Peyer's patch (tissue), 4 donors: ENCODE measurements at places on chromosomes 16 and 17.

- peaks cover 4% of the 10 kb centered on the region for H3K4me1 ChIP-seq
- no peaks in the 10 kb centered on the region for H3K36me3 ChIP-seq
- no peak overlapping the region for H3K27ac ChIP-seq
- no peak for DNase-seq
- H3K4me3 ChIP-seq: no peak overlapping the region
These were observed 6.3 kb downstream of the CDIP1 start for GRCh38 chr16:4532238-4532637.

DNA sequence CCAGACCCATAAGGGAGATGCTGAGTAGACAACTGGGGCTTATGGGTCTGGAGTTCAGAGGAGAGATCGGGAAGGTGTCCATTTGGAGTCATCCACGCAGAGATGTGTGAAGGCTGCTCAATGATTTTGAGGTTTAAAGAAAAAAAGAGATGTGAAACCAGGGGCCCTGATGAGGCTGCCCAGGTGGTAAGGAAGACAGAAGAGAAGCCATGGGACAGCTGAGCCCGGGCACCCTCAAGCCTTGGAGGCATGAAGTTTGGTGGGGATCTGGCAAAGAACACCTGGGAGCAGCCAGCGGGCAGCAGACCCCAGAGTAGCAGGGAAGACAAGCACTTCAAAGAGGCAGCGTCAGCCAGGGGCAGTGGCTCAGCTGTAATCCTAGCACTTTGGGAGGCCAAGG, 20.8 kb upstream of the MYO15B start:
- H3K4me3 ChIP-seq: no peak overlapping the region
- no peaks in the 10 kb centered on the region for H3K36me3 ChIP-seq
- no peak overlapping the region for H3K27ac ChIP-seq
- peak; percentile 52 for DNase-seq

DNA sequence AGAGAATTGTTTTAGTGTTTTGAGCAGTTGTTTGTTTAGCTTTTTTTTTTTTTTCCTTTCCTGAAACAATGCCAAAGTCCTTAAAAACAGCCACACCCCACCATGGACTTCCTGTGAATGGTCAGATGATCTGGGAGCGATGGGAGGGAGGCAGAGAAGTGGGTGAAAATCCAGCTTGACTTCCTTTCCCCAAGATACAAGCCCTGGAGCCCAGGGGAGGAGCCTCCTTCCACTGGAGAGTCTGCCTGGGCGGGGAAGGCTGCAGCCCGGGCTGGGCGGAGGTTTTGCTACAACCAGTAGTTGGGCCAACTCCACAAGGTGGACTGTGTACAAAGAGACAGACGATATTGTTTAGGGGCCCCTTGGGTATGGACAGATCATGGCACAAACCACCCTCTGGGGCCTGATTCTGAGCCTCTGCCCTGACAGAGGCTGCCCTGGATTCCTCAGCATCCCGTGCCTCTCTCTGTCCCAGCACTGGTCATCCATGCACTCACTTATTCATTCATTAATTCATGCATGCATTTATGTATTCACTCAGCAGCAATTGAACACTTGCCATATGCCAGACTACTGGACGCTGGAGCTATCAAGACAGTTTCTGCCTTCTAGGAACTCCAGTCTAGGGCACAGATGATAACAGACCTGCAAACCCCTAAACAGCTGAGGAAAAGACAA, 29.8 kb downstream of the WSB1 start:
- no peaks in the 10 kb centered on the region for H3K27me3 ChIP-seq
- peak; percentile 84 for DNase-seq
- no peak overlapping the region for H3K4me3 ChIP-seq
- H3K36me3 ChIP-seq: no peaks in the 10 kb centered on the region

GRCh38 chr16:27066668-27067537, at the start of gene C16orf82:
Gene C16orf82, plus strand, starts transcription at chr16:27066927.
- DNase-seq: no peak
- no peak within 1 kb of the TSS for H3K27ac ChIP-seq
- H3K36me3 ChIP-seq: no peaks in the 10 kb centered on the region
- no peak within 1 kb of the TSS for H3K4me3 ChIP-seq

GRCh38 chr17:6348891-6349290, 86.0 kb downstream of the AIPL1 start:
- no peak overlapping the region for H3K27ac ChIP-seq
- no peak for DNase-seq
- H3K4me3 ChIP-seq: no peak overlapping the region
- no peaks in the 10 kb centered on the region for H3K27me3 ChIP-seq

DNA sequence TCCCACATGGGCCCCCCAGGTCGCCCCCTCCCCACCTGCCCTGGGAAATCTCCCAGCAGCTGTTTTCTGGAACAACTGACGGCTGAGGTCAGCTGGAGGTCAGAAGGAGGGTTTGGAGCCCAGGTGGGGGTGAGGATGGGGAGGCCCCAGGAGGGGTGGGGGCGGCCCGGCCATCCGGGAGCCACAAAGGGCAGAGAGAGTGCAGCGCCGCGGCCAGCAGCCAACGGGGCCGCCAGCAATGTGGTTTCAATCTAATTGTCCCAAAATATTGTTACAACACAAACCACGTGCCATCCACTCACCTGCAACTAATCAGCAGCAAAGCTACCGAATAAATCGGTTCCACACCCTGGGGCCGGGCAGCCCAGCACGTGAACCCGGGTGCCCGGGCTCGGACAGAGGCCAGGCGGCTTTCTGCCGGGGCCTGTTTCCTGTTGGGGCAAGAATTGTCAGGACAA, 28.3 kb upstream of the SLC38A10 start:
- no peak for DNase-seq
- no peak overlapping the region for H3K4me3 ChIP-seq
- H3K27me3 ChIP-seq: no peaks in the 10 kb centered on the region
- H3K27ac ChIP-seq: no peak overlapping the region
- H3K4me1 ChIP-seq: no peaks in the 10 kb centered on the region

DNA sequence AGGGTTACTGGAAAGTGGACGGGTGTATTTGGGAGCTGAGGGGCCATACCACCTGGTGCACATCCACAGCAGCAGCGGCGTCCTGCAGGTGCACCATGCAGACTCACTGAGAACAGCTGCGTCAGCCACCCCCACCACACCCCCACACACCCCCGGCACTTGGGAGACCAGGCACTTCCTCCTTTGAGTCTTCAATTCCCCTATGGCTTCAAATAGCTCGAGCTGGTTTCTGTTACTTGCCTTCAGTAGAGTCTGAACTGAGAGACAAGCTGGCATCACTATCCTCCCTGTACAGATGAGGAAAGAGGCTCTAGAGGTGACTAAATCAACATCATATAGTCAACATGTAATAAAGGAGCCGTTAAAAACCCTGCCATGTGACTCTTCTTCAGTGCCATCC, 15.4 kb downstream of the CUEDC1 start:
- H3K27ac ChIP-seq: peak overlapping the region; percentile 96
- no peaks in the 10 kb centered on the region for H3K4me1 ChIP-seq
- H3K36me3 ChIP-seq: no peaks in the 10 kb centered on the region

DNA sequence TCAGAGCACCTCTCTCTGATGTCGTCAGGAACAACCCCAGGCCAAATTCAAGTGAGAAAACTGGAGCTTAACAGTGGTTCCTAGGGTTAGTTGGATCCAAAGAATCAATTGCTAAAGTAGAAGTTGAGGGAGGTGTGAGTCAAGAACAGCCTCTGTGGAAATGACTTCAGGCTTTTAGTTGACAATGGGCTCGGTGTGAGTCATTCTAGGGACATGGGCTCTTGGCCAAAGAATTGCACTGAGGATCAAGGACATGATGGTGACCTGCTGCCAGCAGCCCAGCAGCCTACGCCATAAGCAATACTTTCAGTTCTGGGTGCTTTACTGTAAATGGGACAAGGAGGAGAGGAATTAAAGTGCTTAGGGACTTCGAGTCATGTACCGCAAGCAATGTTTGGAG, 32.1 kb upstream of the SMURF2 start:
- no peaks in the 10 kb centered on the region for H3K27me3 ChIP-seq
- peak; percentile 86 for DNase-seq
- H3K36me3 ChIP-seq: no peaks in the 10 kb centered on the region
- H3K4me1 ChIP-seq: no peaks in the 10 kb centered on the region

DNA sequence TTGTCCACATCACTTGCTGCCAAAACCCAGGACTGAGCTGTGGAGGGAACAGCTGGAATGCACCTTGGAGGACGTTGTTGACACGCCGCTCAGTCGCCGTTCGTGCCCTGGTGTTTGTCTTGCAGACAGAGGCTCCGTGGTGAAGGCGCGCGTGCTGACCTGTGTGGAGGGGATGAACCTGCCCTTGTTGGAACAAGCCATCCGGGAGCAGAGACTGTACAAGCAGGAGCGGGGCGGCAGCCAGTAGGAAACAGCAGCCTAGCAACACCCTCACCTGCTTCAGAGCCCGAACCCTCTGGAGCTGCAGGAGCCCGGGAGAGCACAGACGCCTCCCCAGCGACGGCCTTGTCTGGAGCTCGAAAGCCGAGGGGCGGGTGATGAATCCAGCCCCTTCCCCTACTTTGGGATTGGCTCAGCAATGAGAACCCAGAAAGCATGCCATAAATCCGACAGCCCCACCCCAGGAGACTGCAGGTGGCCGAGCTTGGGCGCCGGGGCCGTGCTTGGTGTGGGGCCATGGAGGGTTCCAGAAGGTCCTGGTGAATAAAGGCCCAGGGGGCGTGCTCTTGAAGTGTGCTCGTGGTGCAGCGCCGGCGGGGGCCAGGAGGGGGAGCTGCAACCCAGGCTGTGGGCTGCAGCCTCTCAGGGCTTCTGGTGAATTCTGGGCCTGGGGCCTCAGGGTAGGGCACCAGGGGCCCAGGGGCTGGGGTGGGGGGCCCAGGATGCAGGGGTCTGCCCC, 470 bp upstream of the CDK3 start:
- no peaks in the 10 kb centered on the region for H3K27me3 ChIP-seq
- peaks cover 6% of the 10 kb centered on the region for H3K4me1 ChIP-seq
- no peak overlapping the region for H3K27ac ChIP-seq
- peak; percentile 75 for DNase-seq
- no peak overlapping the region for H3K4me3 ChIP-seq

DNA sequence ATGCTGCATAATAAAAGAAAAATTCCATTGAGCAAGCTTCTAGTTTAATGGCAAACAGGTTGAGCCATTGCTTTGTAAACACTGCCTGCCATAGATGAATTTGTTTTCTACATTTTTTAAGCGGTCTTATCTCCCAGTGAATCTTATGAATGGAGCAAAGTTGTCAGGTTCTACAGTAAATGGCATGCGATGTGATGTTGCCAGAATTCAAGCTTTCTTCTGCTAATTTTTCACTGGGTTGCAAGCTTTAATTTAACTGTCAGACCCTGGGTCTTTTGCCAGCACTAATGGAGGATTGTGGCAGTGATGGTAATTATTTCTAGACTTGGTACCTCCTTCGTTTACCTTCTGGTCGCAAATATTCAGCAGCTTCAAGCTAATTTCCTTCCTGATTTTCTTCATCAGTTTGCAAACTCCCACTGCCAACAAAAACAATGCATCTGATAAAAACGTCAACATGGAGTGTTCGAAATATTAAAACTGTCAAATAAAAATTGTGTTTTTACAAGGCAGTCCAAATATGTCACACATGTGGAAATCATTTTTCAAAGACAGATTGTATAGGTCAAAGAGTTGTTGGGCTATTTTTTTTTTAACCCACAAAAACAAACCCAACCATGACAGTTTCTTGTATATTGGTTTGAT, 274.2 kb upstream of the ERCC4 start:
- H3K4me3 ChIP-seq: no peak overlapping the region
- no peaks in the 10 kb centered on the region for H3K36me3 ChIP-seq
- no peak for DNase-seq
- H3K27ac ChIP-seq: no peak overlapping the region
- H3K4me1 ChIP-seq: no peaks in the 10 kb centered on the region

GRCh38 chr16:78364556-78364880, 265.1 kb downstream of the WWOX start:
- H3K27ac ChIP-seq: no peak overlapping the region
- H3K27me3 ChIP-seq: no peaks in the 10 kb centered on the region
- H3K4me3 ChIP-seq: no peak overlapping the region
- H3K4me1 ChIP-seq: no peaks in the 10 kb centered on the region

GRCh38 chr16:24955975-24956731, 59.0 kb downstream of the ARHGAP17 start:
- no peaks in the 10 kb centered on the region for H3K4me1 ChIP-seq
- no peak overlapping the region for H3K27ac ChIP-seq
- no peaks in the 10 kb centered on the region for H3K27me3 ChIP-seq
- peaks cover 98% of the 10 kb centered on the region for H3K36me3 ChIP-seq
- H3K4me3 ChIP-seq: no peak overlapping the region

- H3K27ac ChIP-seq: no peak overlapping the region
- no peak overlapping the region for H3K4me3 ChIP-seq
These were observed 21.4 kb downstream of the WSB1 start for GRCh38 chr17:27315322-27315721.

GRCh38 chr16:68242085-68242484, 3.1 kb upstream of the PLA2G15 start:
- no peaks in the 10 kb centered on the region for H3K4me1 ChIP-seq
- no peak for DNase-seq
- H3K27me3 ChIP-seq: no peaks in the 10 kb centered on the region
- H3K4me3 ChIP-seq: no peak overlapping the region

- no peaks in the 10 kb centered on the region for H3K4me1 ChIP-seq
- DNase-seq: peak; percentile 48
- H3K36me3 ChIP-seq: no peaks in the 10 kb centered on the region
- no peaks in the 10 kb centered on the region for H3K27me3 ChIP-seq
- H3K27ac ChIP-seq: no peak overlapping the region
These were observed 19.4 kb downstream of the CLUH start for GRCh38 chr17:2691965-2692780.

- no peak overlapping the region for H3K27ac ChIP-seq
- peak; percentile 96 for DNase-seq
- no peaks in the 10 kb centered on the region for H3K36me3 ChIP-seq
- no peak overlapping the region for H3K4me3 ChIP-seq
These were observed 13.5 kb downstream of the SPHK1 start for GRCh38 chr17:76397687-76398522.

DNA sequence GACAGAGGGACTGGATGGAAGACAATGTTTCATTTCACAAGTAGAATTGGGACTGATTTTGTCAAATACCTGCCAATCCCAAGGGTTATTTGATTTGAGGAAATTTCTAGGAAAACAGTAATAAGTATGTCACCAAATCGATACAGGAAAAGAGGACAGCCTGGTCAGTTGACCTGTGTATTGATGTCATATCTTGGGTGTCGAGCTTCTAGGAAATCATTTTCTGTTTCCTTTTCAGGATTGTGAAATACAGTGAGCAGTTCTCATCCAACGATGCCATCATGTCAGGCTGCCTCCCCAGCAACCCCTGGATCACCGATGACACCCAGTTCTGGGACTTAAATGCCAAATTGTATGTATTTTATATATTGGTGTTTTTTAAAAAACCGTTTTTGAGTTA, 56.1 kb downstream of the RGS9 start:
- no peaks in the 10 kb centered on the region for H3K4me1 ChIP-seq
- no peak overlapping the region for H3K4me3 ChIP-seq
- H3K27me3 ChIP-seq: no peaks in the 10 kb centered on the region

DNA sequence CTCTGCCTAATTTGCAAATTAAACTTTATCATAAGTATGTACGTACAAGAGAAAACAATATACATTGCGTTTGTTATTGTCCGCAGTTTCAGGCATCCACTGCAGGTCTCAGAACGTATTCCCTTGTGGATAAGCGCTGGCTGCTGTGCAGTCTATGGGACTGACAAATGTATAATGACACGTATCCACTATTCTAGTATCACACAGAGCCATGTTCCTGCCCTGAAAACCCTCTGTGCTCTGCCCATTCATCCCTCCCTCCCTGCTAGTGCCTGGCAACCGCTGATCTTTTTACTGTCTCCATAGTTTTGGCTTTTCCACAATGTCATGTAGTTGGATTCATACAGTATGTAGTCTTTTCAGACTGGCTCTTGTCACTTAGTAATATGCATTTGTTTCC, 179.4 kb downstream of the MAF start:
- DNase-seq: no peak
- H3K27me3 ChIP-seq: no peaks in the 10 kb centered on the region
- H3K4me3 ChIP-seq: no peak overlapping the region
- H3K4me1 ChIP-seq: no peaks in the 10 kb centered on the region
- no peak overlapping the region for H3K27ac ChIP-seq
- H3K36me3 ChIP-seq: no peaks in the 10 kb centered on the region
